Endodermal cell (in vitro differentiated cells): ENCODE measurements at places on chromosomes 2 and 18.

GRCh38 chr2:143526498-143526897, 397.3 kb downstream of the ARHGAP15 start:
- no peaks in the 10 kb centered on the region for H3K36me3 ChIP-seq
- no peaks in the 10 kb centered on the region for H3K27me3 ChIP-seq
- no peak overlapping the region for H3K27ac ChIP-seq
- H3K4me3 ChIP-seq, result no peak overlapping the region

DNA sequence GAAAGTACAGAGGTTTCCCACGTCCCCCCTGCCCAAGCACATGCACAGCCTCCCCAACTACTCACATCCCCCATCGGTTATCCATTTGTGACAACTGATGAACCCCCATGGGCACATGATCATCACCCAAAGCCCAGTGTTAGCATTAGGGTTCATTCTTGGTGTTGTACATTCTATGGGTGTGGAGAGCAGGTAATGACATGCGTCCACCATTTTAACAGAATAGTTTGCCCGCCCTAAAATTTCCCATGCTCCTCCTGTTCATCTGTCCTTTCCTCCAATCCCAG, 74.3 kb downstream of the LONRF2 start:
- no peak for DNase-seq
- H3K27me3 ChIP-seq, result peaks cover 29% of the 10 kb centered on the region
- H3K4me1 ChIP-seq, result peaks cover 3% of the 10 kb centered on the region
- H3K27ac ChIP-seq, result no peak overlapping the region
- no peaks in the 10 kb centered on the region for H3K36me3 ChIP-seq
- no peak overlapping the region for H3K4me3 ChIP-seq

DNA sequence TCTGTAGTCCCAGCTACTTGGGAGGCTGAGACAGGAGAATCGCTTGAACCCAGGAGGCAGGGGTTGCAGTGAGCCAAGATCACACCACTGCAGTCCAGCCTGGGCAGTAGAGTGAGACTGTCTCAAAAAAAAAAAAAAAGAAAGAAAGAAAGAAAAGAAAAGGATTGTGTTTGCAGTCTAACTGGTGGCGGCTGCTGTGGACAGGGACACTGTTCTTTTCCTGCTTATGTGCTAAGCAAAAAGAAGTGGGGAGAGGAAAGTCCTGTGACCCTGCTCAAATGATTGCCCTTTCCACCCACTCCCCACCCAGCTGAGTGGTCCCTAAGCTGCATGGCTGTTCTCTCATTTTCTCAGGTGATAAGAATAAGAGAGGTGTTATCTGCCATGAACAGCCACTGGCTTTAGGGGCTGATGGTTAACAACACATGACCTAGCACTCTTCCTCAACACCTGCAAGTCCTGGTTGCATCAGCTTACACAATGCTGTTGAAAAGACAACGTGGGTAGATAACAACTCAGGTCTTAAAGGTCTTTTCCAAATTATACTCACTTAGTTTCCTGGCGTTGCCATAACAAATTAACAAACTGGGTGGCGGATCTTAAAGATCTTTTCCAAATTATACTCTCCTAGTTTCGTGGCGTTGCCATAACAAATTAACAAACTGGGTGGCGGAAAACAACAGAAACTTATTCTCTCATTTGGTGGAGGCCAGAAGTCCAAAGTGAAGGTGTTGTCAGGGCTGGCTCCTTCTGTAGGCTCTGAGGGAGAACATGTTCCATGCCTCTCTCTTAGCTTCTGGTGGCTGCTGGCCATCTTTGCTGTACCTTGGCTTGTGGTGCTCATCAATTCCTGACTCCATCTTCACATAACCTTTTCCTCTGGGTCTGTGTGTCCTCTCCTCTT, 90.3 kb upstream of the RTN4 start:
- peak; percentile 31 for DNase-seq
- H3K27ac ChIP-seq, result no peak overlapping the region
- H3K36me3 ChIP-seq, result no peaks in the 10 kb centered on the region
- no peaks in the 10 kb centered on the region for H3K27me3 ChIP-seq
- peaks cover 13% of the 10 kb centered on the region for H3K4me1 ChIP-seq
- H3K4me3 ChIP-seq, result no peak overlapping the region

DNA sequence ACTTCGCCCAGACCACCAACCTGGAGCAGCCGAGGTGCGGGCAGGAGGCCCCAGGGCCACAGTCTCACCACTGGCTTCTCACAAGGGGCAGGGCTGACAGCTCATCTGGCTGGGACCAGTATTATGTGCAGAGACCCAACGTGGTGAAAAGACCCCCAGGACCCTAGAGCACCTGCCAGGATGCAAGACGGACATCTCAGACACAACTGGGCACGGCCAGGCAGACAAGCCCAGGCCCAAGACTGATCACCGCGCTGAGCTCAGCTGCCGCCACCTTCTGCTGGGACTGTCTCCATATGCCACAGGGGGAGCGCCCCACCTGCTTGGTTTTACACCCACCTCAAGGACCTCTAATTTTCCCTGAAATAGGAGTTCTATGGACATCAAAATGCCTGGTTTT, 23.2 kb downstream of the HDAC4 start:
- H3K4me1 ChIP-seq, result no peaks in the 10 kb centered on the region
- H3K4me3 ChIP-seq, result no peak overlapping the region
- H3K27me3 ChIP-seq, result no peaks in the 10 kb centered on the region
- peaks cover 5% of the 10 kb centered on the region for H3K36me3 ChIP-seq

DNA sequence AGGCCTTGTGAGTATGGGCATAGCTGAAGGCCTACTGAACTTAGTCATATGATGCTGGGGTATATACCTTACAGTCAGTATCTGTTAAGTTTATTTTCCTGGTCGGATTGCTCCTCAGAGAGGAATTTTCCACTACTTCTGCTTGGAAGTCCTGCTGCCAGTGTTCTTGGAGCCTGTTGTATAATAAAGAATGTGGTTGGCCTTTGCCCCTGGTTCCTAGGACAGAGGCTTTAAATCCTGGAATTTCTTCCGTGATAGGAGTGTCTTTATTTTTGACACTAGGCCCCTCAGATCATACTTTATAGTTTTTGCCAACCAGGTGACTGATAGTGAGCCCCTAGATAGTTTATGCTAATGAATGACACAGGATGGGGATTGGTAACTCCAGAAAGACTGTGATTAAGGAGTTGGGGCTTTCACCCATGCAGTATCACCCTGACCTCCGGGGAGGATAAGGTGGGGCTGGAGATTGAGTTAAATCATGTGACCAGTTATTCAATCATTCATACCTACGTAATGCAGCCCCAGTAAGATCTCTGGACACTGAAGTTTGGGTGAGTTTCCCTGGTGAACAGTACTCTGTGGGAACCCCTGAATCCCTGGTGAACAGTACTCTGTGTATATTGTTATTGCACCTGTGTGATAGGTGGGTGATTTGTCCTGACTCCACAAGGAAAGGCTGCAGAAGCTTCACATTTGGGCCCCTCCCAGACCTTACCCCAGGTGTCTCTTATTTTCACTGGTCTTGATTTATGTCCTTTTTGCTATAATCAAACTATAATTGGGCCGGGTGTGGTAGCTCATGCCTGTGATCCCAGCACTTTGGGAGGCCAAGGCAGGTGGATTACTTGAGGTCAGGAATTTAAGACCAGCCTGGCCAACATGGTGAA, 56.9 kb downstream of the COMMD1 start:
- no peaks in the 10 kb centered on the region for H3K36me3 ChIP-seq
- H3K4me1 ChIP-seq, result no peaks in the 10 kb centered on the region
- no peak overlapping the region for H3K27ac ChIP-seq
- no peaks in the 10 kb centered on the region for H3K27me3 ChIP-seq
- H3K4me3 ChIP-seq, result no peak overlapping the region

DNA sequence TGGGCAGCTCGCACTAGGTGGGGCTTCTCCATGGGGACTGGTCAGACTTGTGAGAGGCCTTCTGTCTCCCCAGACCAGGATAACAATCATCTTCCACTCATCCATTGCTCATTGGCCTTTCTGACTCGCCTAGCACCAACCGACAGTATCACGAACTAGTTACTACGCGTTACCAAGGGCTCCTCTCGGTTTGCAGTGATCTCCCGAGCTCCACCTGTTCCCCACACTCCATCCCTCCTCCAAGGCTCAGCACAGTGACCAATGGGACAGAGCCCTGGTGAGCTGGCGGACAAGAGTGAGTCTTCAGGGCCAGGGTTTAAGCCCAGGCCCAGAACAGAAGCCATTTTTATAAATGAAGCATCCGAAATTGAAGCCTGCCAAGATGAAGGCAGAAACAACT, 42.8 kb upstream of the SMAD7 start:
- H3K27ac ChIP-seq, result no peak overlapping the region
- peaks cover 21% of the 10 kb centered on the region for H3K4me1 ChIP-seq
- DNase-seq, result no peak
- H3K4me3 ChIP-seq, result no peak overlapping the region
- H3K27me3 ChIP-seq, result no peaks in the 10 kb centered on the region

DNA sequence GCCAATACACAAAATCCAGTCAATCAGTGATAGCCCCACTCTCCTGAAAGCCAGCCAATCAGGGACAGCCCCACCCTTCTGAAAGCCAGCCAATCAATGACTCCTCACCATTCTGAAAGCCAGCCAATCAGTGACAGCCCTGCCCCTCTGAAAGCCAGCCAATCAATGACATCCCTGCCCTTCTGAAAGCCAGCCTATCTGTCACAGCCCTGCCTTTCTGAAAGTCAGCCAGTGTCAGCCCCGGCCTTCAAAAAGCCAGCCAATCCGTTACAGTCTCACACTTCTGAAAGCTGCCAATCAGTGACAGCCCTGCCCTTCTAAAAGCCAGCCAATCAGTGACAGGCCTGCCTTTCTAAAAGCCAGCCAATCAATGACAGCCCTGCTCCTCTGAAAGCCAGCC, 95.9 kb upstream of the HDAC4 start:
- H3K4me3 ChIP-seq, result no peak overlapping the region
- no peaks in the 10 kb centered on the region for H3K36me3 ChIP-seq
- no peaks in the 10 kb centered on the region for H3K4me1 ChIP-seq
- no peak for DNase-seq
- H3K27me3 ChIP-seq, result no peaks in the 10 kb centered on the region

DNA sequence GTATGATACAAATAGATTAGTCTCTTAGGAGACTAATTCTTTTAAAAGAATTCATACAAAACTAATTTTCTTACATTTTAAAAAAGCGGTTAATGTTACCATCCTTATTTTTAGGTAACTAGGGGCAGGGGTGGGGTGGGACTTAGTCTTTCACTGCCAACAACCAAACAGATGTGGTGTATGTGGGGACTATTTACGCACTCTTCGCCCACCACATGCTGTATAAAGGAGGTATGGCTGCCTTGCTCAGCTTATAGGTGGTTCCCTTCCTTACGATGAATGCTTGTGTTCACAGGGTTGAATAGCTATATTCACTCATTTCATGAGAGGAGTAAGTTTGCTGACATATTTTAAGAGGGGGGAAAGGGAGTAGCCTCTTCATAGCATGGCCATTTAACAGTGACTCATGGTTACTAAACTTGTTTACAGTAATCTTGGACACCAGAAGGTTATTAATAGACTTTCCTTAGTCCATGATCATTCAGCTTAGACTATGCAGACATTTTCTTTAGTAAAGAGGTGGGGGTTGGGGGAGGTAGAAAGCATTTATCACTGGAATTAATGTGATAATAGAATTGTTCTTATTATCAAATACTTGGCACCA, 61.8 kb downstream of the CAB39 start:
- DNase-seq, result no peak
- peaks cover 30% of the 10 kb centered on the region for H3K36me3 ChIP-seq
- no peak overlapping the region for H3K4me3 ChIP-seq
- H3K27ac ChIP-seq, result no peak overlapping the region
- no peaks in the 10 kb centered on the region for H3K4me1 ChIP-seq

DNA sequence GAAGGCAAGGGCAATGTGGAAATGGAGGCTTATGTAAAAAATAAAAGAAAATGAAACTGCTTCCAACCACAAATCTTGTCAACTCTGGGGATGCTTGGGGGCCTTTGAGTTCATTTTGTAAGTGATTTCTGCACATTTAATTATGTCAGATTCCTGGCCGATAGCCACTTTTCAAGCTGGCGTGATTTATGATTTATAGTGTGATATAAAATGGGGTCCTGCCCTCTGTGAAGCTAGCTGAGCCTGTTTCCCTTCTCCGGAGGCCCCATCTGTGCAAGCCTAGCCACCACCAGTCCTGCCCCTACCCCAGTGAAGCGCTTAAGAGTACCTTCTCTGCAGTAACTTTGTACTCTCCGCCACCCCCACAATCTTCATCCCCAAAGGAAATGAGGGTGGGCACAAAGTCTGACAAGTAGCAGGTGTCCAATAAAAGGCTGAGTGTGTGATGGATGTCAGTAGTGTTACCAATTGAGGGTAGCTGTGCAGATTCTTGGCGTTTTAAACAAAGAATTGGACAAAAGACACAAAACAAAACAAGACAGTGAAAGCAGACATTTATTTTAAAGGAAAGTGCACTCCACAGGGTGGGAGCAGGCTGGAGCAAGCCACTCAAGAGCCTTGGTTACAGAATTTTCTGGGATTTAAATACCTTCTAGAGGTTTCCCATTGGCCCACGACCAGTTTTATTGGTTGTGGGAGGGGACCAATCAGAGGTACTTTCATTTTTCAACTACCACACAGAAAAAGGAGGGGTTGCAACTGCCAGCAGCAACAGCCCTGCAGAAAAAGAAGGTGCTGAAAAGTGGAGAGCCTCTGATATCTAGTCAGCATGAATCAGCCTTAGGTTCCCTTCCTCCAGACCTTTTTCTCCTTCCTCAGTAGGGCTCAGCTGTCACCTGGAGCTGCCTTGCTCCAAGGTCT, 39.0 kb upstream of the SIX3 start:
- H3K36me3 ChIP-seq, result no peaks in the 10 kb centered on the region
- DNase-seq, result no peak
- H3K4me3 ChIP-seq, result no peak overlapping the region
- no peaks in the 10 kb centered on the region for H3K4me1 ChIP-seq

- H3K4me1 ChIP-seq, result no peaks in the 10 kb centered on the region
- no peak for DNase-seq
- H3K36me3 ChIP-seq, result no peaks in the 10 kb centered on the region
- no peaks in the 10 kb centered on the region for H3K27me3 ChIP-seq
- no peak overlapping the region for H3K27ac ChIP-seq
Observed at GRCh38 chr2:45532181-45532580, 78.9 kb downstream of the SRBD1 start.

- no peaks in the 10 kb centered on the region for H3K4me1 ChIP-seq
- H3K36me3 ChIP-seq, result peaks cover 19% of the 10 kb centered on the region
- H3K27ac ChIP-seq, result no peak overlapping the region
- no peak for DNase-seq
- H3K27me3 ChIP-seq, result no peaks in the 10 kb centered on the region
- no peak overlapping the region for H3K4me3 ChIP-seq
Observed at GRCh38 chr18:48663096-48663930, 124.5 kb downstream of the CTIF start.
